SK-N-SH treated with all-trans-retinoic acid at 6 μM for 48 hours (cell line): ENCODE measurements at places on chromosomes 5 and 9.

DNA sequence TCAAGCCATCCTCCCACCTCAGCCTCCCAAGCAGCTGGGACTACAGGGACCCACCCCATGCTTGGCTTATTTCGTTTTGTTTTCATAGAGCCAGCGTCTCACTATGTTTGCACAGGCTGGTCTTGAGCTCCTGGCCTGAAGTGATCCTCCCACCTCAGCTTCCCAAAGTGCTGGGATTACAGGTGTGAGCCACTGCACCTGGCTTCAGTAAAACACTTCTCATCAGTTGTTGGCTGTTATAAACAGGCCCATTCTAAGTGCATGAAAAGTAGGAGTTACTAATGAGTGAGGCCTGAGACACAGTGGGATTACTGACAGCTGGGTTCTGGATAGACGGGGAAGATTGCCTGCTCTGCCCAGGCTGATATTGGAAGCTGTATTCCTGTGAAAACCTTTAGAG is 3.5 kb downstream of the CRB2 start:
- ATAC-seq = no peak

- ATAC-seq = no peak
These were observed 34.6 kb upstream of the IL17B start for GRCh38 chr5:149413477-149414210.

GRCh38 chr5:154516475-154516874 is 38.4 kb upstream of the HAND1 start:
- no peak for ATAC-seq

- ATAC-seq = no peak
These were observed 480.8 kb downstream of the SPATA31A7 start for GRCh38 chr9:61670616-61671015.

DNA sequence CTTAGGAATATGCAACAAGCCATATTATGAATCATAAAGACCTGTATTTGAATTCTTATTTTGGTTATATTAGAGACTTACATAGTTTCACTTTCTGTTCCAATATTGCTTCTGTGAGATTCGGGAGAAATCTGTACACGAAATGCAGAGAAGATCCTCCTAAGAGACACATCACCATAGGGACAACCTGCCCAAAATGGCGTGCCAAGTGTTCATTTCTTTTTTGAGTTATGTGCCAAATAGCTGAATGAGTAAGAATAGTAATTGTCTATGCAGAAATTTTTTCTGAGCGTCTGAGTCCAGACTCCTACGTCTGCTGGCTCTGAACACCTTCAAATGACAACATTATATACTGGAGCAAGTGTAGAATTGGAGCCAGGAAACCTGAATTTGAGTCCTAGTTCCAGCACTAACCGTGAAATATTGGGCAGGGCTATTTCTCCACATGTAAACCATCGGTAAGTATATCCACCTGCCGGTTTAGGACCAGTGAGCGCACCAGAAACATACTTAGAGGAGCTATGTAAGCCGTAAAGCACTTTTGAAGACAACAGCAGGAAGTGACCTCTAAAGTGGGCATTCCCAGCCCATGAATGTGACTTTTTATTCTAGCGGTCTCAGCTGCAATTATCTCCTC is 163.9 kb upstream of the DMRT1 start:
- peak; percentile 69 for ATAC-seq

- ATAC-seq = no peak
These were observed 147.0 kb downstream of the PAM start for GRCh38 chr5:102902135-102902448.

- ATAC-seq = no peak
These were observed 289.5 kb downstream of the IRX2 start for GRCh38 chr5:2461701-2462691.

- no peak for ATAC-seq
These were observed 723 bp upstream of the LCN15 start for GRCh38 chr9:136765041-136765440.

DNA sequence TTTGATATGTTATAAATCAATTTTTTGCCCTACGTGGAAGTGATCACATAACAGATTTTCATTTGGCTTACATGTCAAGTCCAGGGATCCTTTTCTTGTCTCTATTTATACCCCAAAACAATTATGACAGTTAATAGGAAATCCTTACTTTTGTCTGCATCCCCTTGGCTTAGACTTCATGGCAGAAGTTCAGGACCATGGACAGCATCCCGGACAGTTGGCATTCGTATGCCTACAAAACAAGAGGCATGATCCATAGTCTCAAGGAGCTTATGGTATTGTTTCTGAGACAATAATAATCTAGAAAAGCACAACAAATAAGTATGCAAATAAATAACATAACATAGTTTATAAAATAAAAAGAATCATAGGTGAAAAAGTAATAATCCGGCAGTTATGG is 214.3 kb upstream of the GRIA1 start:
- no peak for ATAC-seq

GRCh38 chr5:144248015-144248414 is 77.3 kb downstream of the KCTD16 start:
- no peak for ATAC-seq

GRCh38 chr9:68603371-68603770 is 62.7 kb upstream of the TMEM252 start:
- no peak for ATAC-seq

DNA sequence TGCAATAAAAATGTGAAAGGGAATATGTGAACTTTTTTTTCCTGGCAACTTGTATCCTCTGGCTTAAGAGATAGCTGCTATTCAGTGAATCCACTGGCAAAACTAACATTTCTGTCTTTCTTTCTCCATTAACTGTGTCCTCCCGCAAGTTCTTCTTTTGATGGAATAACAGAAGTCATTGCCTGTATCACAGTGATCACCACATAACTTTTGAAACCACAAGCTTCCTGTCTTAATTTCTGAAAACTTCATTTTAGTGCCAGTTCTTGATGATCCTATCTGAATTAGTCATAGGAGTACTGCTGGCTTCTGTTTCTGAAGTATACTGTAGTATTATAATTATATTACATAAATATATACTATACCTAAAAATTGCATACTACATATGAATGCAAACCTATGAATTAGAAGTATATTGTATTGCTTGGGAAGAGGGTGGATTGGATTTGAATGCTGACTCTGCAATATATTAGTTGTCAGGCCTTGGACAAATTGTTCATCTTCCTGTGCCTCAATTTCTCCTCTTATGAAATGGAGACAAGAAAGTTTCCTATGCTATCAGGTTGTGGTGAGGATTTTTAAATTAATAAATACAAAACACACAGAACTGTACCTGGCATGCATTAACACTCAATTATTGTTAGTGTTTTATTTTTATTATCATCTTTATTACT is 441.6 kb downstream of the CETN3 start:
- peak; percentile 42 for ATAC-seq

DNA sequence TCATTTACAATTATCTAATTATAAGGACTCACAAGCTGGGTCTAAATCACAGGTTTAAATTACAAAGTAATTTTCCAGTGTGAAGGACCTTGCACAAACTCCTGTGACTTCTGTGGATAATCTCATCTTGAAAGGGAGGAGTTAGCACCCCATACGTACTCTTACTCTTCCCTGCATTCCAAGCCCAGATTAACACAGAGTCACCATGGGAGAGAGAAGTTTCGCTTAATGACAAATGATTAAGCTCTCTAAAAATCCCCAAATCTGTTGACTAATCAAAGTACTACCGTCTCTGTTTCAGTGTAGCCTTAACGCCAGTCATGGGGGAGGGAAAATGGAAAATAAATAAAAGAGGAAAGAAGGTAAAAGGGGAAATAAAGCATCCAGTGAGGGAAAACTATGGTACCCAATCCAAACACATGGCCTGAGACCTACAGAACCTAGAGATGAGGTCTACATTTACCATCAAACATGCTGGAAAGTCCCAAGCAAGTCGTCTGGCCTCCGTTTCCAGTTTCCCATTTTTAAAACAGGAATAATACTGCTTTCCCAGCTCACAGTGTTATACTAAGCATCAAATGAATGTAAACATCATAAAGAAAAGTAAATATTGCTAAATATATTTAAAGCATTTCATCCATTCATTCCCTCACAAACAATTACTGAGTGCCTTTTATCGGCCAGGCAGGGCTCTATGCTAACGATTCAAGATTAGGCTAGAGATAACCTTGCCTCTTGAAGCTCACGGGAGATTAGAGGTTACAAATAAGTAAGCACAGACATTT is 63.2 kb downstream of the PCA3 start:
- no peak for ATAC-seq

GRCh38 chr5:173557123-173557903 is 59.1 kb downstream of the BOD1 start:
- ATAC-seq = no peak

DNA sequence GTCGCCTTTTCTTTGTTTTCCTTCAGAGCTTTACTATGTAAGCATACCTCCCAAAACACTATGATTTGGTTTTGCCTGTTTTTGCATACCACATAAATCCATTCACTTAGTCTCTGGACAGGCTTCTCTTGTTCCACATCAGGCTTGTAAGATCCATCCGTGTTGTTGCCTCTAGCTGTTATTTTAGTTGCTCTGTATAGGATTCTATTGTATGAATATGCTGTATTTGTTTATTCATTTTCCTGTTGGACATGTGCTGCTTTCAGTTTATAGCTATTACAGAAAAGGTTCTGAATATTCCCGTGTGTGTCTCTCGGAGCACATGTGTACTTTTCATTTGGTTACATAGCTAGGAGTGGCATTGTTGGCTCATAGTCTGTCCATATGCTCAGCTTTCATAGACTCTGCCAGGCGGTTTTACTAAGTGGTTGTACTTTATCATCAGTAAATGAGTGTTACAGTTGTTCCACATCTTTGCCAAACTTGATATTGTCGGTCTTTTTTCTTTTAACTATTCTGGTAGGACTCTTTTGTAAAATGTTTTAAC is 41.8 kb downstream of the NUP214 start:
- no peak for ATAC-seq

- no peak for ATAC-seq
These were observed 94.3 kb downstream of the RPS23 start for GRCh38 chr5:82183828-82184227.

DNA sequence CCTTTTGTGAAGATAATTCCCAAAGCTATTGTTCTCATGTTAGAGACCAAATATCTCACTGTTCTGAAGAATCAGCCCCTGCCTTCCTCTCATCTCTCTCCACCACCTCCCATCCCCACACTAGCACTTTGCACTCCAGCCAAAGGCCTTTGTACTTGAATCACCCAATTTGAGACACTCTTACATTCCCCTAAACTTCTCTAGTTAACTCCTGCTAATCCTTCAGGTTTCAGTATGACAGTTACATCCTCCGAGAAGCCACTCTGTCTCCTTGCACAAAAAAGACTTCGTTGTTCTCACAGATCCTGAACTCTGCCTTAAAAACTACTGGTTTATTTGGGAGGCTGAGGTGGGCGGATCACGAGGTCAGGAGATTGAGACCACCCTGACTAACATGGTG is 227.5 kb downstream of the PIK3R1 start:
- ATAC-seq = no peak

GRCh38 chr9:5958273-5958672 is 57.2 kb downstream of the RANBP6 start:
- ATAC-seq = no peak

DNA sequence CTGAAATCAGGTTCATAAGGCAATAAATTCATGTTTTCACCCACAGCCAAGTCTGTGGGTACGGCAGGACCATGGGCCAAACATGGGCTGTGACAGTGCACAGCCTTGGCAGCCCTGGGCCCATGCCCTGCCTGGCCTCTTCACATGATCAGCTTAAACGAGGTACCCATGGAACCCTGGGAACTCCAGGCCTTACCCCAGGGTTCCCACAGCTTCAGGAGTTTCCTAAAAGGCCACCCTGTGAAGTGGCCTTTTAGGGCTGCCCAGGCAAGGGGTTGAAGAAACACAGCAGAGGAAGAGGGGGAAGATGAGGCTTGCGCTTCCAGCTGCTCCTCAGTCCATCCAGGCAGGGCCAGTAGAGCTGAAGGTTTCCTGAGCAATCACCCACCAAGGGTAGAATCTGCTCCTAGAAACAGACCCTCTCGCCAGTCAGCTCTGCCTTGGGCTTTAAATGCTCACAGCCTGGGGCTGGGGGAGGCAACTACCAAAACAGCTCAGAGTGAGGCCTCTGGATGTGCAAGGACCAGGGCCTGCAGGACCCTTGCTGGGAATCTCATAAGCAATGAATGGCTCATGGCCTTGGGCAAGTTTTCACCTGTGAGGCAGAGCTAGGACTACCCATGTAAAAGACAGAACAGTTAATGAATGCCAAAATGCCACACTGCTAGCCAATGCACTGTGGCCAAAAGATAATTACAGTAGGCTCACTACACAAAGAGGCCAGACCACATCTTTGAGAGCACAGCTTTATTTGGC is 79.3 kb upstream of the LRRTM2 start:
- no peak for ATAC-seq

DNA sequence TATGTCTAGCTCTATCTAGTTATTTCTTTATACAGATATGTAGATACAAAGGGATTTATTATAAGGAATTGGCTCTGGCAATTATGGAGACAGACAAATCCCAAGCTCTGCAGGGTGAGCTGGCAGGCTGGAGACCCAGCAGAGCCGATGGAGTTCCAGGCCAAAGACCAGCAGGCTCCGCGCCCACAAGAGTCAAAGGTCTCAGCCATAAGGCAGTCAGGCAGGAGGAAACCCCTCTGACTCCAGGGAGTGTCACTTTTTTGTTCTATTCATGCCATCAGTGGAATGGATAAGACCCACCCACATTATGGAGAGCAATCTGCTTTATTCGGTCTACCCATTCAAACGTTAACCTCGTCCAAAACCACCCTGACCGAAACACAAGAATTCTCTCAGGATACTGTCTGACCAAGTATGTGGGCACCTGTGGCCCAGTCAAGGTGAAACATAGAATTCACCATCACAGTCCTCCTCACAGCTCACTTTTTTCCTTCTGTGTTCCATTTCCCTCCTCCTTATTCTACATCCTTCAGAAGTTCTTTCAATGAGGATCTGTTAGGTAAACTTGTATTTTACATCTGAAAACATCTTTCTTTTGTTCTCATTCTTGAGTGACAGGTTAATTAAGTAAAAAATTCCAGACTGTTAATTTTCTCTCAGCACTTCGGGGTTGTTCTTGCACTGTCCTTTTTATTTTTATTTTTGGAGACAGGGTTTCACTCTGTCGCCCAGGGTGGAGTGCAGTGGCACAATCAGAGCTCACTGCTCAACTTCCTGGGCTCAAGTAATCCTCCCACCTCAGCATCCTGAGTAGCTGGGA is 21.2 kb downstream of the RNF130 start:
- no peak for ATAC-seq

DNA sequence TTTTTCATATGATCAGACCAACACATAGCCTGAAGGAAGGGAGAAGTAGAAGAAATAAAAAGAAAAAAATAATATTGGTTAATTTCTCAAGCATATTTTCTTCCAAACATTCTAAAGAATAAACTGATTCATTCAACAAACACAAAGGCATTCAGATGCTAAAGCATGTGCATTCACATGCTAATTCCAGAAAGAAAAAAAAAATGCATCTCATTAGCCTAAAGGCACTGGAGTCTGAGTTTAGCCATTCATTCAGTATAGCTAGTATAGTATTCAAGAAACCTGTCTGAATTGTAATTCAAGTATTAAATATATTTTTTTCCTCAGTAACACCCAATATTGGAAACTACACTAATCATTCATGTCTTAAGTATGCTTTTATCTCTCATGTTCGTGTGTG is 61.0 kb upstream of the FER start:
- no peak for ATAC-seq
